ENCODE measurements at places on chromosomes 16 and 17.
A peak's percentile ranks its signal among the peaks of the same experiment; 100 is the strongest.

DNA sequence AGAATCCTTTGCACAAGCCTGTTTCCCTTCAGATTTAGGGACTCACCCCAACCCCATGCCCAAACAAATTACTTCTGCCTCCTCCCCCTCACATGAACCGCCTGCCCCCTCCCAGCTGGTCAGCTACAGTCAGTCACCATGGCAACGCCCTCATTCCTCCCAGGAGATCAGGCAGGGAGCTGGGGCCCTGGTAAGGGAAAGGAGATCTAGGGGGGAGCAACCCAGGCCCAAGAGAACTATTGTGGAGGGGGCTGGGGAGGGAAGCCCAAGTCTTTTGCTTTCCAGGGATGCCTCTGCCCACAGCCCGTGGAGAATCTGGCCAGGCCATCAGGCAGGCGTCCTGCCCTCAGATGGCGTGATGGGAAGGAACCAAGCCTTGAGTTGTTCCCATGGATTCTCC lies 2.8 kb downstream of the FAM171A2 start:
- no peak for DNase-seq

DNA sequence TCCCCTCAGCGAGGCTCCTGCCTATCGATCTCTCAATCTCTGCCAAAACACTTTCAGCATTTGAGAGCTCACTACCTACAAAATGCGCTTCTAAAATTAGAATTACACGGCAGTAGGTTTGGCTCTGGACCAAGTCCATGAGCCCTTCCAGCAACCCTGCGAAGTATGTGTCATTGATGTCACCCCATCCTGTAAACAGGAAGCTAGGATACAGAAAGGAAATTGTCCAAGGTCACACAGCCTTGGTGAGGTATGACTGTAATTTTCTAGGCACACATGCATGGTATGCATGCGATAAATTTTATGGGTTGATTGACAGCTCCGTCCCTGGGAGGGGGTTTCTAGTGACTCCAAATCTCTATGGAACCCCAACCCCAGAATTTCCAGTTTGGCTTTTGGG lies 330.3 kb upstream of the CDH5 start:
- no peak for DNase-seq

DNA sequence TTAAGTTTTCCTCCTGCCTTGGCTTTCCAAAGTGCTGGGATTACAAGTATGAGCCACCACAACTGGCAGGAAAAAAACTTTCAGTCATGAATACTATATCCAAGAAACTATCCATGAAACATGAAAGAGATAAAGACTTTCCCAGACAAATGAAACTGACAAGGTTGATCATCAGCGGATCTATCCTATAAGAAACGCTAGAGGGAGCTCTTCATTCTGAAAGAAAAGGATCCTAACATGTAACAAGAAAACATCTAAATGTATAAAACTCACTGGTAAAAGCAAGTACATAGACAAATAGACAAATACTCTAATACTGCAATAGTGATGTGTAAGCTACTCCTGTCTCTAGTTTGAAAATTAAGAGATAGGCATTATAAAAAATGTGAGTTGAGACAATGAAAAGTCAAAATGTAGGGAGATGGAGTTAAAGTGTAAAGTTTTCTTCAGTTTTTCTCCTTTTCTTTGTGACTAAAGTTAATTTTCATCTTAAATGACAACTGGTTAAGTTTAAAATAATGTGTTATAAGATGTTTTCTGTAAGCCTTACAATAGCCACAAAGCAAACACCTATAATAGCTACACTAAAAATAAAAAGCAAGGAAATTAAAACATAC lies 79.6 kb upstream of the TEKT1 start:
- no peak for DNase-seq

GRCh38 chr17:62790564-62790986 lies 17.5 kb downstream of the MARCHF10 start:
- no peak for DNase-seq

GRCh38 chr16:50857881-50858280 lies 116.0 kb downstream of the CYLD start:
- DNase-seq = no peak

GRCh38 chr17:14316126-14316832 lies 15.4 kb downstream of the HS3ST3B1 start:
- DNase-seq = no peak

DNA sequence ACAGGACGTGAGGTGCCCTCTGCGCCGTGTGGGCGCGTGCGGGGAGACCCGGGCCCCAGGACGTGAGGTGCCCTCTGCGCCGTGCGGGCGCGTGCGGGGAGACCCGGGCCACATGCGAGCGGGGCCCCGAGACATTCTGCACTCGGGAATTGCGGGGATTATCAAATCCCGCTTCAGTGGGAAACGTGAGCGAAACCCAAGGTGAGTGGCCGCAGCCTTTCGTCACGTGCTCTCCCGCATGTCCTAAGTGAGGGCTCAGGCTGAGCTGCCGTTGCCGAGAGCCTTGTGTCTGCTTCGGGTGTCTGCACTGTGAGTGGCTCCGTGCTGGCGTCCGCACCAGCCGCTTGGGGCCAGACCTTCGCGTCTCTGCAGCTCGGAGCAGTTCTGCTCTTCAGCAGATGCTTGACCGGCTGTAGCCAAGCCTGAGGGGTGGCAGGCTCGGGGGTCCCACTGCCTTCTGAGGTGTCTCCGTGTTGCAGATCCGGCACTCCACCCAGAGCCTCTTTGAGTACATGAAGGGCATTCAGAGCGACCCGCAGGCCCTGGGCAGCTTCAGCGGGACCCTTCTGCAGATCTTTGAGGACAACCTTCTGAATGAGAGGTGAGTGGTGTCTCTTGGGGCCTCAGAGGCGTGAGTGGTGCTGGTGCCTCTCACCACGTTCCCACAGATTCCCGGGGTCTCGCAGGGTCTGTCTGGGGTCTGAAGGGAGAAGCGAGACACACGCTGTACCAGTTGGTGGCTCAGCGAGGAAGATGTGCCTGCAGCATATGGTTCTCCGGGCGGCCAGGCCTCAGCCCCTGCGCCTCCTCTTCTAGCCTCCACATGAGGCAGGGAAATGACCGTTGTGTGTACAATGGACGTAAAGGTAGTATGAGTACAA lies 90.5 kb upstream of the ZNF750 start:
- DNase-seq = peak; percentile 22

DNA sequence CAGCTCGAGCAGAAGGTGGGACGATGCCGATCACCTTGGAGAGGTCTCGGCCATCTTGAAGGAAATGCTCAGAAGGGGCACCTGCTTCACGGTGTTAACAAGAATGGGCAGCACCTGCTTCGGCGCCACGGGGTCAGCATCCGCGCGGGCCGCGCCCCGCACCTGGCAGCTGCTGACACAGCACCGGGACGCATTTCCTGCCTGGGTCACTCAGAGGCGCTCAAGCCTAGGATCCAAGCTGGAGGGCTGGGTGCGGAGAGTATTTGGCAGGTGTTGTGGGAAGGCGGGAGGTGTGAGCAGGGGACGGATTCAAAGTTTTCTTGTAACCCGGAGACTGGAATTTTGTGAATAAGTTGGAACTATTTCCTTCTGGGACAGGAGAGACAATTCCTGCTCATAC lies 39.3 kb upstream of the AKTIP start:
- no peak for DNase-seq

GRCh38 chr17:28227316-28228108 lies 91.5 kb upstream of the TMEM97 start:
- peak; percentile 50 for DNase-seq

DNA sequence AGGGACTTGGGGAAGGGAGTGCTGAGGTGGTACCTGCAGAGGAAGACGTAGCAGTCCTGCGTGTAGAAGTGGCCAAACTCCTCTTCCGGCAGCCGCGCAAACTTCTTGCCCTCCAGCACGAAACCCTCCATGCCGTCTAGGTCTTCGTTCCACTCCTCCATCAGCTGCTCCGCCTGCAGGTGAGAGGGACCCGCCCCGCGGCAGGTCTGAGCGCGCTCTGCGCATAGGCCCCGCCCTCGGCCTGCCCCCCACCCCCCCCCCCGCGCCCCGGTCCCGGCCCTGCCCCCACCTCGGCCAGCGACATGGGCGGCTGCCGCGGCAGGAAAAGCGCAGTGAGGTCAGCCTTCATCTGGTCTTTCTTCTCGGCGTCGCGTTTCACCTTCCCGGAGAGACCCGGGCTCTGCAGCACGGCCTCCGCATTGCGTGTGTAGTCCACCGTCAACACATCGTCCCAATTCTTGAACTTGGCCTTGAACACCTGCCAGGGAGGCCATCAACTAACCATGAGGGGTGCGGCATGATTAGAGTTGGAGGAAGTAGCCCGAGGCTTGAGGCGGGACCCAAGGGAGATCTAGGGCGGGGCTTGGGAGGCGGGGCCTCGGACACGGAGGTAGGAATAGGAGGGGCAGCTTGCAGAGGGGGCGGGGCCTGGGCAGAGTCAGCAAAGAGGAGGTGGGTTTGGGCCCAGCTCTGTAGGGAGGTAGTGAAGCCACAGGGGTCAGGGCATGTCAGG lies 11.5 kb downstream of the FLII start:
- peak; percentile 76 for DNase-seq
